ENCODE measurements at places on chromosomes 5 and 9.

- no peak for DNase-seq
These were observed 36.0 kb downstream of the HMGXB3 start for GRCh38 chr5:150036513-150036912.

GRCh38 chr9:125649315-125649714 lies 57.7 kb downstream of the MAPKAP1 start:
- DNase-seq = no peak

DNA sequence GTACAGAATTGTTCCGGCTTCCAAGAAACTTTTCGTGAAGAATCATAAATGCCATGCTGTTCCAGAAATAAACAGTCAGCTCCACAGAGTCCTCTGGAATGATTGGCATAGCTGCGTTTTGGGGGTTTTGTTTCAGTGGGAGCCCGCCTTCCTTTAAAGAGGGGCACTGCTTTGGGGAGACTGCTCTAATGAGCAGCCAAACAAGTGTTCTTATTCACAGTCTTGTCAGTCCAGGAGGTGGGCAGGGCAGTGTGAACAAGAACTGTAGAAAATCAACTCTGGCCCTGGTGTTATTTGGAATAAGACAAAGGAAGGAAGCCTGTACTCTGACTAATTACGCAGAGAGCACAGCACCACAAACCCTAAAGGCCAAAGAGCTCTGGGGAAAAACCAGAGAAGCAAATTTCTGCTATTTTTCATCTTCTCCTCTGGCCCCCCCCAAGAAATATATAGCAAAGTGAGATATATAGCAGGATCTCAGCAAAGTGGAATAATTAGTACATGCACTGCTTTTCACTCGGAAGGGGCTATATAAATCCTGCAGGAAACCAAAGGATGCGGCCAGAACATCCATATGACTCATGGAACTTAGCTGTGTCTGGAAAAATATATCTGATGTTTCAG lies 92.9 kb downstream of the GLDC start:
- no peak for DNase-seq

GRCh38 chr9:107685376-107685775 lies 195.8 kb upstream of the KLF4 start:
- no peak for DNase-seq

- peak; percentile 55 for DNase-seq
These were observed at the start of gene REEP2 for GRCh38 chr5:138438724-138439476. Gene REEP2 (plus strand): TSS chr5:138439057. CDS start chr5:138439209, 152 bp downstream.

DNA sequence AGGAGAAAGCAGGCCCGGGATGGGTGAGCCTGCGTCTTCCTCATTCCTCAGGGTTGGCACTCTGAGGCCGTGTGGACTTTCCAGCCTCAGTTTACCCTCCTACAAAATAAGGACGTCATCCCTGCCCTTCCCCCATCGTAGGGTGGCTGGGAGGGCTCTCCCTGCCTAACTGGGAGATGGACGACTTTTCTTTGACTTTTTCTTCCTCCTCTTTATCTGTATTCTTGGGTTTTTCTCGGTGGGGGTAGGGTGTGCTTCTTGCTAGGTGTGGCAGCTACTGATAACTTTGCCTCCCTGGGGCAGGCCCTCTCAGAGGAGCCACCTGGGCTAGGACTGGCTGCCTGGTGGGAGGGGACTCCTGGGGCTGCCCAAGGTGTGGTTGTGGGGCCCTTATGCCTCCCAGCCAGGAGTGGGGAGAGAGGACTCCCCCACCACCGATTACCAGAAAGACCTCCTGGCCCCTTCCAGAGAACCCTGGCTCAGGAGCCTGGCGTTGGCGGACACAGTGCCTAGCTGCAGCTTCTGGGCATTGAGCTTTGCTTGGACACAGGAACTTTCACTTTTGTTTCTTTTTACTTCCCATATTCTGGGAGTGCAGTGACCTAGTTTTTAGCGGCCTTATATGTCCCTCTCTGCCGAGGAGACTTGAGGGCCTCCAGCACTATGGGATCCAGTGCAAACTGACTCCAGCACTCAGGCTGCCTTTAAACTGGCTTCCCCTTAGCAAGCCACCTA lies 6.1 kb downstream of the GLIPR2 start:
- DNase-seq = no peak

DNA sequence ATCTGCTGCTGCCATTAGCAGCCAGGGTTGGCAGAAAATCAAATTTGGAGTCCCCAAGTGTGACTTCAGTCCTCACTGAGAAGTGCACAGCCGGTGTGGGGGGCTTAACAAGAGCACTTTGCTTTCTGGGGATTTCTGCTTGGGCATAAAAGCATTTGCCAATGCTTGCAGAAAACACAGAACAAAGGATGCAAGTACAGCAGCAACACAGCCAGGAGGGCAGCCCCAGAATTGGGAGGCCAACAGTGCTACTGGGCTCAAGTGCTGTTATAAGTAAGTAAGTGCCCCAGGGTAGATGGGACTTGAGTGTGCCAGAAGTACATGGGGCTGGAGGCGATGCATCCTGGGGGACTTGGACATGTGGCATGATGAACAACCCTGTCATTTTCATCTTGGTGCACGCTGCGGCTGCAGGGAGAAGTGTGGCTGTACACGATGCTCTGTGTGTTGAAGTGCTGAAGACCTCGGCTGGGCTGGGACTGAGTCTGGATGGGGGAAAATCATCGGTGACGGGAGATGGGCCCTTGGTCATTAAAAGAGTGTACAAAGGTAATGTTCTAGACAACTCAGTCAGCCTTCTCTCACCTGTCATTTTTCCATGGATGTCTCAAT lies 73.3 kb downstream of the GOLPH3 start:
- DNase-seq = no peak

DNA sequence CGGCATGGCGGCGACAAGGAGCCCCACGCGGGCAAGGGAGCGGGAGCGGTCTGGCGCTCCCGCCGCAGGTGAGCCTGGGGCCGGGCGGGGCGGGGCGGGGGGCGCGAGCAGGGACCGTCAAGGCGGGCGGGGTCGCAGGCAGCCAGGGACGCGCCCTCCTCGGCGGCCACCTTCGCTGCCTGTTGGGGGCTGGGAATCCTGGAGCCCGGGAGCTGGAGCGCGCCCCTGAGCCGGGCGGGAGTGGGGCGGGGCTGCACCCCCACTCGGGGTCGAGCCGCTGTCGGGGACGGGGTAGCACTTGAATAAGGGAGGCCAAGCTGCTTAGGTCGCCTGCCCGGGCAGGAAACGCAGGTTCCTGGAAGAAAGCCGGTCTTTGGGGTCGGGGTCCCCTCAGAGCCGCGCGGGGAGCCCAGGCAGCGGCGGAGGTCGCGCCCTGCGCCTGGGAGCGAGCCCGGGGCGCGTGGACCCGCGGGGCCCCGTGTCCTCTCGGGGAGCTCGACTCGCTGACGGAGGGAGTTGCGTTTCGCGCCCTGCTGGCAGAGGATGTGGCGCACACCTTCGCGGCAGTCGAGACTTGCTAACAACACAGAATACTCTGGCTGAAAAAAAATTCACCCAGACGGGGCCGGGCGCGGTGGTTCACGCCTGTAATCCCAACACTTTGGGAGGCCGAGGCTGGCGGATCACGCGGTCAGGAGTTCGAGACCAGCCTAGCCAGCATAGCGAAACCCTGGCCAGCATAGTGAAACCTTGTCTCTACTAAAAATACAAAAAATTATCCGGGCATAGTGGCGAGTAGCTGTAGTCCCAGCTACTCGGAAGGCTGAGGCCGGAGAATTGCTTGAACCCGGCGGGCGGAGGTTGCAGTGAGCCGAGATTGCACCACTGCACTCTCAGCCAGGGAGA lies 552 bp downstream of the OTULINL start:
- DNase-seq = no peak

DNA sequence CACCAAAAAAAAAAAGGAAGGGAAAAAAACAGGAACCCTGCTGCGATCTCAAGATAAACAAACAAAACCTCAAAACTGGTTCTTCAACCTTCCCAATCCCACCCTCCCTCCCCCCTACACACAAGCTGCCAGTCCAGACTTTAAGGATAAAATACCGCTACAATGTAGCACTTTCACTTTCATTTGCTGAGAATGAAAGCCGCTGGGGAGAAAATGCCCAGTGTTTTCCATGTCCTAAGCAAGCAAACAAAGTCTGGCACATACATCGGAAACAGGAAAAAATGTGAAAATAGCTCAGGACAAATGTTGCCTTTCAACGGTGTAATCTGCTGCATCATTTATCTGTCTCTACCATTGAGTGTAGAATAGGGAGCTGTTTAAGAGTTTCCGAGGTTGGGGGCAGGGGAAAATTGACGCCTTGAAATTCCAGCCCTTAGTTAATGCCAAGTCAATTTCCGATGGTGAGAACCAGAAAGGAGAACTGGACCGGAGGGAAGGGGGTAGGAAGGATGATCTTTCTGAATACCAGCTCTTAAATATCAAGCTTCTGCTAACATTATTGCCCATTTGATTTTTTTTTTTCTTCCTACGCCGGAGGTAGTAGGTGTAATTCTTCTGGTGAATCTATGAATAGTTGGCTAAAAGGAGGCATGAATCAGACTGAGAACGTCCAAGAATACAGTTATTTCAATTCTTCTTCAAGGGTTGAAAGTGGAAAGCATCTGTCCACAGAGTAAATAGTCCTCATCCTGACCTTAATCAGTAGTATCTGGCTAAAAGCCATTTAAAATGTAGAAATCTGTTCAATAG lies 1.2 kb upstream of the ADAMTS6 start:
- peak; percentile 23 for DNase-seq

GRCh38 chr5:132313366-132313765 lies 19.2 kb downstream of the SLC22A4 start:
- DNase-seq = no peak

DNA sequence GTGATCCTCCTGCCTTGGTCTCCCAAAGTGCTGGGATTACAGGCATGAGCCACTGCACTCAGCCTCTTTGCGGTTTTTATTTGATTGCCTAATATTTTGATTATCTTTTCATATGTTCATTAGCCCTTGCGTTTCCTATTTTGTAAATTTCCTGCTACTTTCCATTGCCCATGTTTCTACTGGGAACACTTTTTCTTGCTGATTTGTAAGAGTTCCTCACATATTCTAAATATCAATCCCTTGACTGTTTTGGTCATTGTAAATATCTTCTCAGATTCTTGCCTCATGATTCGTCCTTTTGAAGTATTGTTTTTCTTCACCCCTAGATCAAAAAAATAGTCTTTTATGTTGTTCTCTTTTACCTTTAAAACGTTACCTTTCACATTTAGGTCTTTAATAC lies 37.9 kb upstream of the TTC1 start:
- no peak for DNase-seq

GRCh38 chr5:145203193-145203592 lies 631.9 kb downstream of the PRELID2 start:
- DNase-seq = no peak

DNA sequence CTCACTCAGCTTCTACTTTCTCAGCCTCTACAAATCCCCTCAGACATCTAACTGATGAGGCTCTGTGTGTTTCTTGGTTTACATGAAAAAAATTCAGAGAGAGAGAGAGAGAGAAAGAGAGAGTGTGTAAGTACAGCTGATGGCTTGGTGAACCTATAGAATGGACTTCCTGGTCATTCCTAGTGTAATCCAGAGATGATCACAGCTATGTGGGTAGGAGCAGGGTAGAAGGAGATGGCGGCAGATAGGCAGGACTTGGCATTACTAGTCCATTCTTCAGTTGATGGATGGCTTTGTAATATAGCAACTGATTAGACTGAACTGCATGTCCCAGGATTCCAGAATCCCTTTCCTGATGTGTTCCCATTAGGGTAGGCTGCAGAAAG lies 429.3 kb upstream of the CLINT1 start:
- DNase-seq = no peak

GRCh38 chr5:53616939-53617549 lies 56.6 kb downstream of the NDUFS4 start:
- DNase-seq = no peak

- no peak for DNase-seq
These were observed 16.1 kb upstream of the PRLR start for GRCh38 chr5:35246411-35246810.

- no peak for DNase-seq
These were observed 37.9 kb upstream of the DPYSL3 start for GRCh38 chr5:147547730-147548129.

DNA sequence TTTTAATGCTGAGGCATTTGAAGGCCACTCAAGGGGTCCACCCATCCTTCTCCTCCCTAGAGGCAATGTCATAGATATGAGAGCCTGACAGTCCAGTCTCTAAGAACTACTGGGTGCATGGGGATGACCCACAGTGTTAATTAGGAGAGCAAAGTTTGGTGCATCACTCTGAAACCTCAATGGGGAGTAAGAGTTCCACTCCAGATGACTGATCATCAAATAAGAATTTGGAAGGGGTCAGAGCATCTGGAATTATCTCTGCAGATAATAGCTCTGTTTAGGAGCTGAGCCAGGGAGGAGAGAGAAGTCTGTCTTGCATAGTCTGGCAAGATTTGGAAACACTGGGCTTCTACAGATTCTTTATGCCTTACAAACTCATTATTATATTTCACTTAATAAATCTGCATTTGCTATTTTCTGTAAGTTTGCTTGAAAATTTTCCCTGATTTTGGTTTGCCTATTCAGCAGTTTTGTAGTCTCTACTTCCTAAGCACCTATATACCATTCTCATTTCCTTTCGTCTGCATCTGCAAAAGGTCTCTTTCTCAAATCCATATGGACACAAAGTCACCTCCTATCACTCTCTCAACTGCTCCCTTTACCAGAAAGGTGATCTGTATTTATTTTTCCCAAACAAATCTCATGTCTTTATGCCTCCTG lies 27.7 kb downstream of the FGF10 start:
- DNase-seq = no peak

DNA sequence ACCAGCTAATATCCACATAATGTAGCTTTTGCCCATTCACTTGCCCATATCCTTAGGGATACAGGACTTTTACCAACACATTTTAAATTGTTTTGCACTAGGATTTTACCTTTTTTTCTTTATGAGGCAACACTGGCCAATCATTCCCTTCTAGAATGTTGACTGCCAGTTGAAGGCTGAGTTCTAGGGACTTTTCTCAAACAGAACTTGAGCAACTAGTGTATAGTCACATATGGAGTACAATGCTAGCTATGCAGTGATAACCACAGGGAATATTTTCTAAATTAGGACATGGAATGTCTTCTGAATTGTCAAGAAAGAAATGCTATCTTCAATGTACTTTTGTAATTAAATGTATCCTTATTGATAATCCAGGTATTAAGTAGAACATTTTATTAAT lies 133.6 kb downstream of the OXCT1 start:
- no peak for DNase-seq

GRCh38 chr5:57577432-57578175 lies 95.0 kb upstream of the ACTBL2 start:
- DNase-seq = no peak

GRCh38 chr5:74243634-74244033 lies 396.9 kb downstream of the ENC1 start:
- no peak for DNase-seq

DNA sequence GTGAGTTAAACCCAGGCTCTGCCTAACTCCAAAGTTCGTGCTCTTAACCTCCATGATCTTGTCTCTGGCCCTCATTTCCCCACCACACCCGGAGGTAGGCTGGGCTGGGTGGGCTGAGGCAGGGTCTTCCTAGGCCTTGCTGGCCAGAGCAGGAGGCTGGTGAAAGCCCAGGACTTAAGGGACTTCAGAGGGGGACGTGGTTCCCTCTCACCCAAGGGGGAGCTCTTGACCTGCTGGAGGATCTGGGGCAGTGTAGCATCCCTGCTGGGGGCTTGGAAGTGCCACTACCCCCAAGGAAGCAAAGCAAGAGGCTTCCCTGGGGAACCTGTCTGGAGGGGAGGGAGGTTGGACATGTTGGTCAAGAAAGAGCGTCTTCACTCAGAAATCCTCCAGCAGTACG lies 14.7 kb downstream of the PITX1 start:
- no peak for DNase-seq

All from putamen (tissue), 1 donor.